NK-92 treated with Interleukin-12 subunit alpha and Interleukin-12 subunit beta, amount 100 ng/mL, for 24 hours (cell line): ENCODE measurements at places on chromosomes 3 and 15.

DNA sequence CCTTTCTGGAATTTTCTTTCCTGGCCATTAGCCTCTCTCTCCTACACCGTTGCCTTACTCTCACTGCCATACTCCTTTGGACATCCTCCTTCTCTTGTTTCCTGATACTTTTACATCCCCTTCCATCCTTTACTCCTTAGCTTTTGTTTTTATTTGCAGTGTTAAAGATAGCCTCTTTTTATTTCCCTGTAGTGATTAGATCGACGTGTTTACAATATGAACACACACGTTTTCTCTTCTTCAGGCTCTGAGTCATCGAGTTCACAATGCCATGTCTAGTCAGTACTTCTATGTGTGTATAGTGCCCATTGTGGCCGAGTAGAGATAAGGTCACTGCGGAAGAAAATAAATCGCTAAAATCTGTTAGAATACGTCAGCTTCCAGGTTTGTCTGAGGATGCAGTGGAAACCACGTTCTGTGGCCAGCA is 208.5 kb downstream of the LPP start:
- DNase-seq: no peak

DNA sequence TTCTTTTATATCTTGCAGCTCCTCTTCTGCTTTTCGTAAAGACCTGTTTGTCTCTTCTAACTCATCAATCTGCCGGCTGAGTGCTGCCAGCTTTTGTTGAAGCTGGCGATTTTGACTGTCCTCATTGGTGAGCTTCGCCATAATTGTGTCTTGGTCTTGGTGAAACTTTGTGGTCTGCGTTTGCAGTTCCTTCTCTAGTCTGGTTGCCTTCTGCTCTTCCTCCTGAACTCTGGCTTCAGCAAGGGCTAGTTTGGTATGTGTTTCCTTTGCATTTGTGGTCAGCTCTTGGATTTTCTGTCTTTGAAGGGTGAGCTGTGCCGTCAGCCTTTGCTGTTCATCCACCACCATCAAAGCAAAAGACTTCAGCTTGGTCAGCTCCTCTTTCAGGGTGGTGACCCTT is 32.9 kb downstream of the CMSS1 start:
- no peak for DNase-seq

DNA sequence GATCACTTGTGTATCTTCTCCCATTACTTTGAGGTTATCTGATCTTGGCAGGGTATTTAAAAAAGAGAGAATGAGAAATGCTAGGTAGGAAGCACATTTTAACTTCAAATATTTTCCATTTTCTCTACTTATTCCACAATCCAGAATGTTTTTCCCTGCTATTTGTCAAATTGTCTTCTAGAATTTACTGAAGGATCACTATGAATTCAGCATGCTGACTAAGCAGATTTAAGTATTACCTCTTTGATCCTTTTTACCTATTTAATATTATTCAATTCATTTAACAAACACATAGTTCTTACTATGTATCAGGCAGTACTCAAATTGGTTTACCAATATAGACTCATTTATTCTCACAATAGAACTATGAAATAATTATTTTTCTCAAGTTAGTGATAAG is 463.4 kb upstream of the ARL6 start:
- DNase-seq: no peak

GRCh38 chr3:152222327-152222726 is 46.4 kb upstream of the MBNL1 start:
- no peak for DNase-seq

GRCh38 chr3:189685291-189685690 is 54.1 kb downstream of the TP63 start:
- no peak for DNase-seq

GRCh38 chr3:100682854-100683760 is 26.2 kb upstream of the TFG start:
- no peak for DNase-seq

DNA sequence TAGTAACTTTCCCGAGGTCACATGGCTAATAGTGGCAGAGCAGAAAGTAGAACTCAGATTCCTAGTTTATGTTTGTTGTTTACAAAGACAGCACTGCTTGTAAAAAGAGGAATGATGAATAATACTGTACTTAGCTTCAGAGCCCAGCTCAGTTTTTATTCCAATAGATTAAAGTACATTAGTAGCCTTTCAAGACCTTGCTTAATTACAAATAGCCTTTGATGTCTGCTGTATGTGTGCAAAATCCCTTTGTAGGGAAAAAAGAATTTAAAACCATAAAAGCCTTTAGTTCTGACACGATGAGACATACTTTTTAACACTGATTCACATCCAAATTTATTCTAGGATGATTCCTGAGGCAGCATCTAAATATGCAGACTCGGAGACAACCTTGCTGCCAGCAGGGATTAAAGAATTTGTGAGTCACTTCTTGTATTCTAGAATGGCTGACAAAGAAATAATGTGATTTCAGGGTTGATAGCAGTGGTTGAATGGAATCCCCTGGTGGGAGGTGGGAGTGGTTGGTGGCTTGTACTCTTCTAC is 324.2 kb upstream of the TGFBR2 start:
- no peak for DNase-seq

- peak; percentile 36 for DNase-seq
Observed at GRCh38 chr3:108091498-108092250, 843 bp upstream of the CD47 start.

DNA sequence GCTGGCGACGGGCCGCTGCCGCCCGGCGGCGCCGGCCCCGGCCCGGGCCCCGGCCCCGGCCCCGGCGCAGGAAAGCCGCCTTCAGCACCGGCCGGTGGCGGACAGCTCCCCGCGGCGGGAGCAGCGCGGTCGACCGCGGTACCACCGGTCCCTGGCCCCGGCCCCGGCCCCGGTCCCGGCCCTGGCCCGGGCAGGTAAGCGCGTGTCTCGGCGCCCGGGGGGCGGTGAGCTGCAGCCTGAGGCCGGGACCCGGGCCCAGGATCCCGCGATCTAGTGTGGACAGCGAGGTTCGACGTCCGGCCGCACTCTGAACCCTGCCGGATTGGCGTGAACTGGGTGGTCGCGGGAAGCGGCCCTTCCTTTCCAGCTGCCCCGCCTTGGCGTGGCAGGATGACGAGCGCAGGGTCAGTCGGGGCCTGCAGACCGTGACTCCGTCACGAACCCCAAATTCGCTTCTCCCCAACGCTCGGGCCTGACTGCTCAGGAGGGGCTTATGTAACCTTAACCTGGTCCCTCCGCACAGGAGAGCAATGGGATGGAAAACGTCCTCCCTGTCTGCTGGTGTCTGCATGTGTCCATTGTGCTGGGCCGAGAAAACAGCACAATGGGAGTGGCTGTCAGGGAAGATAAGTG is 472 bp downstream of the BSN start:
- DNase-seq: no peak
